A549 treated with DMSO at 1 μM for 4 hours (cell line): ENCODE measurements at places on chromosomes 4 and X. TPM values are rescaled to one million over a fixed set of nuclear protein-coding genes. Genes with fewer than 3 reads are reported as not detected.

The MECP2 gene
- 15.9 to 26.4 TPM (median 21.2 TPM) in 5 replicates for total RNA-seq

The TMEM150C gene
- total RNA-seq = 0.75 to 1.6 TPM (median 0.89 TPM) in 5 replicates

The MAGEA4 gene
- total RNA-seq = not detected in 5 replicates

The SSX2 gene
- total RNA-seq = not detected in 5 replicates

The OCRL gene
- total RNA-seq = 20.6 to 27.5 TPM (median 24.6 TPM) in 5 replicates

The F11 gene
- total RNA-seq = not detected in 5 replicates

The SORCS2 gene
- total RNA-seq = 3.1 to 6.0 TPM (median 4.7 TPM) in 5 replicates

The CCKAR gene
- total RNA-seq = not detected in 5 replicates

The STAG2 gene
- total RNA-seq = 28.3 to 46.9 TPM (median 44.5 TPM) in 5 replicates

The IL1RAPL1 gene
- 0.02 TPM in 1 of 5 replicates, not detected in the others for total RNA-seq

The CAPN6 gene
- total RNA-seq = not detected in 5 replicates

The SHROOM2 gene
- total RNA-seq = 0.24 to 0.33 TPM (median 0.28 TPM) in 5 replicates

The MAGED4B gene
- 7.1 to 11.0 TPM (median 10.3 TPM) in 5 replicates for total RNA-seq

The BEND4 gene
- not detected in 5 replicates for total RNA-seq
